ENCODE measurements at places on chromosomes 16 and 17.

DNA sequence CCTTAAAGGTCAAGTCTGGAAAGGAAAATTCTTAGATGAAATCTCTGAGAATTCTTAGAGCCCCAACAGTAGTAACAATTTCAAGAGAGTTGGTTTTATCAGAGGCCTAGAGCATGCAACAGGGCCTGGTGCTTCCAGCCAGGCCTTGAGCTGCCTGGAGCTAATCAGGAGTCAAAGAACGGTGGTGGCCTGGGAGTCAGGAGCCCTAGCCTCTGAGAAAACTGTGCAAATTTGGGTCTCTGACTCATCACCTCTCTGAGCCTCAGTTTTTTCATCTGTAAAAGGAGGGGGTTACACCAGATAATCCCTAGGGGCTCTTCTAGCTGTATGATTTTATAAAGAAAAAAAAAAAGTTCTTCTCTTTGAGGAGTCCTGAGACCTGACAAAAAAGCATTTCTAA is 227.3 kb upstream of the RPL38 start:
- no peak for DNase-seq

- DNase-seq: no peak
Measured at GRCh38 chr17:64773836-64774761, 112.0 kb upstream of the SMURF2 start.

- DNase-seq: peak; percentile 12
Measured at GRCh38 chr17:75036643-75037268, 10.0 kb downstream of the ATP5PD start.

GRCh38 chr17:67441052-67441895 is 64.2 kb downstream of the PITPNC1 start:
- no peak for DNase-seq

DNA sequence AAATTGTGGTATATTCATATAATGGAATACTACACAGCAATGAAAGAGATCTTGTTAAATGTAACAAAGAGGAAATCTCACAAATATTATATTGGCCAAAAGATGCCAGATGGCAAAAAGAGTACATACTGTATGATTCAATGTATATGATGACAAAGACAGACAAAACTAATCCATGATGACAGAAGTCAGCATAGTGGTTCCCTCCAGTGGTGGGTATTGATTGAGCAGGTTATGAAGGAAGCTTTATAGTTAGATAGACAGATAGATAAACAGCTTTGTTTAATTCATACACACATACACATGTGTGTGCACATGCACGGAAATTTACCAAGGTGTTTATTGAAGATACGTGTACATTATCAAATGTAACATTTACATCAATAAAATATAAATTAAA is 74.4 kb upstream of the SMIM36 start:
- DNase-seq: no peak

- DNase-seq: peak; percentile 42
Measured at GRCh38 chr17:82781894-82782274, 30.0 kb downstream of the TBCD start.

- DNase-seq: peak; percentile 39
Measured at GRCh38 chr17:67378454-67379250, 1.6 kb downstream of the PITPNC1 start.

DNA sequence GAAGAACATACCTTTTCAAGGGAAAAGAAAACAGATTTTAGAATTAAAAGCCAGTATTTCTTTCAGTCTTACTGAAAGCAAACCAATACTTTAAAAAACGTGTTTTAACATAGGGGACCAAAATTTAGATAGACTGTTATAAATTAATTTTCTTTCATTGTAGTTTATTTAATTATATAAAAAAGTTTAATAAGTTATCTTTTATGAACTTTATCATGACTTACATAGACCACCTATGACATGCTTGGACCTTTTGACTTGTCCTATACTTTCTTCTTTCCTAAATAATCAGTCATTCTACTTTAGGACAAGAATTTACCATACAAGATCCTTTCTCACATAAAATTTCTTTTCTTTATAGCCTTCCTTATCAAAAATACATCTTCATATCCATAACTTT is 102.0 kb upstream of the HAS3 start:
- no peak for DNase-seq

DNA sequence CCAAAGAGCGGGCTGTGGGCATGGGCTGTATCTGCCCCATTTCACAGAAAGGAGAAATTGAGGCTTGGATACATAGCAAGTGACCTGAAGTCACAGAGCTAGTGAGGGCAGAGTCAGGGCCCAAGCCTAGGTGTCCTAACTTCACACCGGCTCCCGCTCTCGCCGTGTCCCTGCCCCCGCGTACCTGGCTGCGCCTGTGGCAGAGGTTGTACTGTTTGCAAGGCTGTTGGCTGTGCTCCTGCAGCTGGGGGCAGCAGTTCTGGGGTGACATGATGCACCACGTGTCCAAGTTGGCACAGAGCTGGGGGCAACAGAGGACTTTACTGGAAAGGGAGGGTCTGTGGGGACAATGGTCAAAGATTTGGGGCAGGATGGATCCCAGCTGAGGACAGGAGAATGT is 3.4 kb downstream of the DHX58 start:
- DNase-seq: no peak

GRCh38 chr16:57882792-57883191 is 80.5 kb upstream of the KIFC3 start:
- DNase-seq: no peak

DNA sequence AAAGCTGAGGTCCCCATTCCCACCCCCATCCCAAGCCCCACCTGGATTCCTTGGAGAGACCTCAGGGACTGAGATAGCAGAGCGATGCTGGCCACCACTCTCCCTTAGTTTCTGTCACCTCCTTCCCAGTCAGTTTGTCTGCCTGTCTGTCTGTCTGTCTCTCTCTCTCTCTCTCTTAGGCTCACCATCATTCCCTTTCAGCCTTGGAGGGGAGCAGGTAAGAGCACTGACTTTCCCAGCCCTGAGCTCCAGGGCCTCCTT is 5.9 kb downstream of the CD300LB start:
- DNase-seq: no peak

GRCh38 chr17:66953630-66954020 is 10.9 kb upstream of the CACNG4 start:
- DNase-seq: no peak

GRCh38 chr17:81513372-81513752 is 763 bp upstream of the ACTG1 start:
- DNase-seq: no peak

DNA sequence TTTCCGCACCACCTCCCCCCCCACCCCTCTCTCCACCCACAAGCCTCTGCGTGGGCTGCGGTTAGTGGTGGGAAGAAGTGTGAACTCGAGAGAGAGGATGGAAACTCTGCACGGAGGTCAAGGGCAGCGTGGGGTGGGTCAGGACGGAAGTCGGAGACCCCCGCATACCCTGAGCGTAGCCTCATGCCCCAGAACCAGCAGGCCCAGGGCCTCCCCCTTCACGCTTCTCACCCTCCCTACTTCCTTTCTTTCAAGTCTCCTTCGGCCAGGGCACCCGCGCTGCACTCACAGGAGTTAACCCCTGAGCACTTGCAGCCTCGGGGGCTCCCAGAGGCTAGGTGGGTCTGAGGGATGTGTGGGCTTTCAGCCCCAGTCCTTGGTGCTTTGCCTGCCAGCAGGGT is 9.2 kb downstream of the TBKBP1 start:
- no peak for DNase-seq

- DNase-seq: no peak
Measured at GRCh38 chr16:11615748-11616447, 29.2 kb upstream of the LITAF start.

- no peak for DNase-seq
Measured at GRCh38 chr17:2770129-2770528, 20.7 kb upstream of the CCDC92B start.

- no peak for DNase-seq
Measured at GRCh38 chr17:2707721-2708584, 3.6 kb downstream of the CLUH start.

GRCh38 chr17:6164996-6165395 is 94.8 kb downstream of the WSCD1 start:
- DNase-seq: no peak

DNA sequence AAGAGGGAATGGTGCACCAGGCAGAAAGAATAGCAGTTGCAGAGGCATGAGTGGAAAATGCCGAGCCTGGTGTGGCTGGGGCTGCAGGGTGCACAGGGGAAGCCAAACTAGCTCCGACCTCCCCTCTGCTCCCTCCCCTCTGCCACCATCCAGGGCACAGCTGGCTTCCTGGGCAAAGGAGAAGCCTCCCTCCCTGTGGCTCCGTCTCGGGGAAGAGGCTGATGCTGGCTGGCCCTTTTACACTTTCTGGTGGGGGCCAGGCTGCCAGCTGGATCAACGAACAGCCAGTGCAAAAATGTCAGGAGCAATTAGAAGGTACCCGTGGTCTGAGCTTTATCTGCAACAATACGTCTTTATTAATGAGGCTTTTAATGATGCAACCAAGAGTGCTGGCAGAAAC is 37.1 kb upstream of the KCNJ12 start:
- no peak for DNase-seq

DNA sequence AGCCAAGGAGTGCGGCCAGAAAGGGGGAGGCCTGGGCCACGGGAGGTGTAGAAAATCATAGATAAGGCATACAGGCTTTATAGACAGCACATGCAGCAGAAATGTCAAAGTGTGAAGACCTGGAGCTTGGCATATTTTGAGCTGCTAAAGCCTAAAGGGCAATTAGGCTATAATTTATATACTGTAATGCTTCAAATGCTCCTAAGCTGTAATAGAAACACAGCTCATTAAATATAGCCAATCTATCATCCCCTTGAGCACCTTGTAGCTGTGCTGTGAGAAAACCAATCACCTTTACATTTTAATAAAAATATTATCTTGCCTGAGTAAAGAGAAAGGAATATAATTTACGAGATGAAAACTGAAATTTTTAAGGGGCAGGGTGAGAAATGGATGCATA is 97.9 kb upstream of the NOG start:
- no peak for DNase-seq

GRCh38 chr17:43471585-43472160 is 12.1 kb upstream of the DHX8 start:
- no peak for DNase-seq

GRCh38 chr16:3525951-3526350 is 25.1 kb downstream of the CLUAP1 start:
- DNase-seq: no peak

DNA sequence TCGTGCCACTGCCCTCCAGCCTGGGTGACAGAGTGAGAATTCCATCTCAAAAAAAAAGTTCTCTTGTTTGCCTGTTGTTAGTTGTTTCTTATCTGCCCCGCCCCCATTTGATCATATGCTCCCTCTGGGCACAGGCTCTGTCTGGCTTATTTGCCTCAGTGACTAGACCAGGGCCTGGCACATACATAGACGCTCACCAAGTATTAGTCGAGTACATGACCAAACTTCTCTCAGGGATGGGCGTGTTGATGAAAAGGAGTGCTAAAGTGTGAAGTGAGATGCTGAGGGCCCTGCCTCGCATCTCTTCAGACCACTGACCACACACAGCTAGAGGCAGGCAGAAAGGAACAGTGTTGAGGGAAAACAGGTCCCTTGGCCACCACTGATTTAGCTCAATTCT is 3.3 kb upstream of the HELZ start:
- DNase-seq: no peak

GRCh38 chr16:6375465-6376075 is 957.1 kb upstream of the RBFOX1 start:
- no peak for DNase-seq

DNA sequence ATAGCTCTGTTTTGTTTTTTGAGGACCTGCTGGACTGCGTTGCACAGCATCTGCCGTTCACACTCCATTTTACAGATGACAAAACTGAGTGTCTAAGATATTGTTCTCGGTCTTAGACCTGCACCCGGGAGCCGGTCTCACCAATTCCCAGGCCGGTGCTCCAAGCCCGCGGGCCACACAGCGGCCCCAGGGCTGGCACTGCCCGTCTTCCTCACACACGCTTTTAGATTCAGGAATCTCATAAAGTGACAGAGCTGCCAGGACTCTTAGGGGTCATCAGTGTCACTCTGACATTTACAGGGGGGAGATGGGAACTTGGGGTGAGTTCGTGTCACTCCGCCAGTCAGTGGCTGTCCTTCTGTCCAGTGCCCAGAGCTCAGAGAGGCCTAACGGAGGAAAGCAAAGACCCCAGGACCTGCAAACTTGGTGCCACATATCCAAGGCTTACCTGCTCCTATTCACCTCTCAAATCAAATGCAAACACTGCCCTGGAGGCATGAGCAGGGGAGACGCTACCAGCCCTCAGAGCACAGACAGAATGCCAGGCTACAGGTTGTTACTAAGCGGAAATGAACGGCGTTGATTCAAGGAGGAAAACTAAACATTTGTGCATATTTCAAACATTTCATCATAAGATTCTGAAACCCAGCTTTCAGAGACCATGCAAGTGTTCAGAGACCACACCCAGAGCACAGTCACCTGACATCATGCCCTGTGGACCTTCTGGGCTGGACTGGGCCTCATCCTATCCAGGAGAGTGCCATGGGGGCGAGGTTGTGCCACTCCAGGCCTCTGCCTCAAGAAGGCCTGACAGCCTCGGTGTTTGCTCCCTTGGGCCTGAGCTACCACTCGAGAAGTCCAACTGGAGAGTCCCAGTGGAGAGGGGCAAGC is 29.5 kb downstream of the TNFRSF13B start:
- DNase-seq: no peak

GRCh38 chr16:12260119-12260646 is 283.6 kb downstream of the SNX29 start:
- DNase-seq: no peak

DNA sequence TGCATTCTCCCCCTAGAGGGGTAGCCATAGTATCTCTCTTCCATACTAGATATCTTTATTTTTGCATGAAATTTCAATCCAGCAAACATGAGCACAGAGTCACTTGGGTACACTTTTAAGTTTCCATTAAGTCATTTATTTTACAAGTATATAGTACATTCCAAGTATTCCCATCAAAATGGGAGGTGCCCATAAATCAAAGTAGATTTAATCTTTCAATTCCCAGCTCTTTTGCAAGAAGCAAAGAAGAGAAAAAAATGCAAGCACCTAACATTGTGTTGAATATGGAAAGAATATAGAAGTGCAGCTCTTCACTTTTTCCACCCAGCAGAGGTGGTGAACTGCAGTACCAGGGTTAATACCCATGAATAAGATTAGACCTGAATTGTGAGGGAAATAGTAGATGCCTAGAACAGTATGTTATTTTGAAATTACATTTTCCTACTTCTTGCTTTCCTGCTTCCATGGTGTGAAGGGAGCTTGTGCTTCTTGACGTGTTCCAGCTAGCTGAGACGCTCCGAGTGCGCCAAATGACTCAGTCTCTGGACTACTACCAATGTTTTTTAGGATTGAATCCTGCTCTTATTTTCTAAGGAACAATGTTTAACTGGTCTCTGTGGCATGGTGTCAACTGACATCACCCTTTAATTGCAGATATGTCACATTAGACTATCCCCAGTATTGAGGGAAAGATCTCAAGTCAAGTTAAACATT is 151.1 kb upstream of the MAF start:
- no peak for DNase-seq

- peak; percentile 42 for DNase-seq
Measured at GRCh38 chr16:84881702-84882521, 62.1 kb downstream of the CRISPLD2 start.

GRCh38 chr17:68800751-68801150 is 154.4 kb downstream of the ABCA8 start:
- DNase-seq: no peak

GRCh38 chr16:85029408-85029784 is 1.8 kb downstream of the KIAA0513 start:
- DNase-seq: no peak

GRCh38 chr17:78092794-78093324 is 35.7 kb downstream of the TMC6 start:
- no peak for DNase-seq

GRCh38 chr17:72004611-72005331 is 116.0 kb upstream of the SOX9 start:
- DNase-seq: no peak

- no peak for DNase-seq
Measured at GRCh38 chr17:43814714-43815113, 18.2 kb downstream of the MPP3 start.

- no peak for DNase-seq
Measured at GRCh38 chr17:48163809-48164208, 56.2 kb downstream of the SNX11 start.

All from GOT3 (cell line).